NCI-H748 treated with DMSO at 0.1 percent for 48 hours (cell line): ENCODE measurements at places on chromosomes 7 and 10.

DNA sequence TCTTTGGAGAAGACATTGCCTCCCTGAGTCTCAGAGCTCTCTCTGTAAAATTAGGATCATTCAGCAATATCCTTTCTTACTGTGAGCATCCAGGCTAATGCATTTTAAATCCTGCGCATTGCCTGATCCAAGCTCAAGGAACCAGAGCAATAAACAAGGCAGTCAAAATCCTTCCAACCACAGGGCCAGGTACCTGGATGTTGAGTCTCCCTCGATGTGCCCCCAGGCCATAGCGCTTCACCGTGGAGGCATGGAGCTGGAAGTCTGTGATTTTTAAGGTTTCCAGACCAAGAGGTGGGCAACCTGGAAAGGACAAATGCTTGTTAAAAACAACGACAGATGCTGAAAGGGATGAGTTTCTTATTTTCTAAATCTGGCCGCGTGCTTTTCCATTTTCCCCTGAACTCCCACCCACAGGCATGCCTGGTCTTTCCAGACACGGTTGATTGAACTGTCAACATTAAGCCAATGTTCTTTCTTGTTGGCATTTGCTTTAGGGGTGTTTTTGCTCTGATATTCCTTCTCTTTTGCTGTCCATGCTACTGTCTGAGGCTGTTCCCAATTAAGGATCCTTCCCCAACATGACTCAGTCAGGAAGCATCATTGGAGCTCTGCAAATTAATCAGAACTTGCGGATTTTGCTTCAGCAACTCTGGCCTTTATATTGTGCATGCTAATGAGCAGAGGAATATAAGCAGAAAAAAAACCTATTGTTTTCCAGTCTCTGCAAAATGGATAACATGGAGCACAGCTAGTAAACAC lies 29.0 kb downstream of the CPXM2 start:
- no peak for DNase-seq

- no peak for DNase-seq
Measured at GRCh38 chr7:90705391-90706071, 109.4 kb downstream of the CDK14 start.

- no peak for DNase-seq
Measured at GRCh38 chr10:43093423-43094076, 16.7 kb downstream of the RET start.

GRCh38 chr10:94358480-94358879 lies 4.3 kb downstream of the NOC3L start:
- no peak for DNase-seq

DNA sequence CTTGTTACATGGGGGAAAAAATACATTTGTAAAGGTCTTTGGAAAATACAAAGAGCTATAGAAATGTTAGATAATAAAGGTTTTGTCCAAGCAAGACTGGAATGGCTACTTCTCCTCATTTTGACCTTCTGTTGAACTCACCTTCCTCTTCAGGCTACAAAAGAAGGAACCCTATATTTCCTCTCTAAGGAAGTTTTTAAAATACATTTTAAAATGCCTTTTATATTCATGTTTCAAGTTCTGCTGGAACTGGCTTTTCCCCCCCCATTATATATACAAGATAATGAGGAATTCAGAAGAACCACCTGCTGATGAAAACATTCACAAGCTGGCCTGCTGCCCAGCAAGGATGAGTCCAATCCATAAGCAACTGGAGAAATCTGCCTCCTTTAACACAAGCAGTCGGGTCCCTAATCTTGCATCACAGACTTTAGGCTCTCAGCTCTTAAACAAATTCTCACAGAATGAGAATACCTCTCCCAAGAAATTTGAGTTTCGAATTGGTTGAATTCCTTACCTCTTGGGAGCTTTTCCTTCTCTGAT lies 44.6 kb downstream of the MTERF1 start:
- no peak for DNase-seq
